A673 (cell line): ENCODE measurements at places on chromosomes 11 and 22. TPM values are rescaled to one million over a fixed set of nuclear protein-coding genes. Genes with fewer than 3 reads are reported as not detected.

JAML gene
- total RNA-seq = not detected in 2 replicates

SMIM35 gene
- total RNA-seq = not detected in 2 replicates

PYGM gene
- 2.4 and 2.9 TPM in 2 replicates for total RNA-seq

SPCS2 gene
- total RNA-seq = 207 and 241 TPM in 2 replicates

CHRM4 gene
- 0.68 TPM in 1 of 2 replicates, not detected in the other for total RNA-seq

DNA sequence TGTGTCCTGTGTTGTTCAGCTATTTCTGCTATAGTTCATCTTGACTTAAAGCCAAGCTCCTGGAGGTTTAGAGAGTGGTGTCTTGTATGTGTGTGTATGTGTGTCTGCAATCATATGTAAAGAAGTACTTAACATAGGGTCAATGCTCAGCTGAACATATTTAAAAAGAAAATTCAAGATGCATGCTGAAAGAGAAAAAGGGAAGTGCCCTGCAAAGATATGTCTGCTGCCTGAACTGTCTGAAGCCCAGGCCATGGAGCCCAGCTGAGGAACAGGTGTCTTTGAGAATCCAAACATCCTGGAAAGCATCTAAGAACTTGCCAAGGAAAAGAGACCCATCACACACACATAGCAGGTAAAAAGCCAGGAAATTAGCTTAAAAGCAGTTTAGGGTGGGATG, 6.6 kb downstream of the TCN1 start:
- no peak for DNase-seq
